Globus pallidus (tissue), 1 donor: ENCODE measurements at places on chromosomes 2 and 18.
A peak's percentile ranks its signal among the peaks of the same experiment; 100 is the strongest.

GRCh38 chr2:236665572-236666118, 96.0 kb downstream of the ACKR3 start:
- no peak for DNase-seq

DNA sequence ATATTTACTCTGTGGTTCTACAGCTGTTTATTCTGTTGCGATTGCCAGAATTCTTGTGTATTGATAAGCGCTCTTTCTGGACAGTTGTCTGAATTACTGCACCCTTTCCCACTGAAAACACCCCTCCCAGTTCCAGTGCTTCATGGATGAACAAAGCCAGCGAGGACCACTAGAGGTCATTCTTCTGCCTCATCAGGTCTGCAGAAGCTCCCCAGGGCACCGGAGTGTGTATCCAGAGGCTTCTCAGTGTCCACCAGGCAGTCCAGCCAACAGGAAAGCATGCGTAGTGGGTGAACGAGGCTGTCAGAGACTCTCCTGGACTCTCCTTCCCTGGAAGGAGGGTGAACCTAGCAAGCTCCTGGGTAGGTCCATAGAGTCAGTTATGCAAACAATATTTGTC, 40.6 kb upstream of the INHBB start:
- peak; percentile 33 for DNase-seq

DNA sequence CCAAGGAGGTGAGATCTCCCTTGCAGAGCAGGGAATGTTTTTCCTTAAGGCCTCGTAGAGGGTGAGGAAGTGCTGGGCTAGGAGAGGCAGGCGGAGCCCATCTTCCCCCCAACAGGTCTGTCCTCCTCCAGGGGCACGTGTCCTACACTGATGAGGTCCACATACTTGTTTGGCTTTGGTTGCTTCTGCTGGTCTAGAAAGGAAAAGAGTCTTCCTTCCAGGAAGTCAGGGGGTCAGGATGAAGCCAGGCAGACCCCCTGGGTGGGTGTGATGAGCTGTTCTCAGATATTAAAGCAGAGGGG, 6.0 kb downstream of the SH3BP4 start:
- no peak for DNase-seq

DNA sequence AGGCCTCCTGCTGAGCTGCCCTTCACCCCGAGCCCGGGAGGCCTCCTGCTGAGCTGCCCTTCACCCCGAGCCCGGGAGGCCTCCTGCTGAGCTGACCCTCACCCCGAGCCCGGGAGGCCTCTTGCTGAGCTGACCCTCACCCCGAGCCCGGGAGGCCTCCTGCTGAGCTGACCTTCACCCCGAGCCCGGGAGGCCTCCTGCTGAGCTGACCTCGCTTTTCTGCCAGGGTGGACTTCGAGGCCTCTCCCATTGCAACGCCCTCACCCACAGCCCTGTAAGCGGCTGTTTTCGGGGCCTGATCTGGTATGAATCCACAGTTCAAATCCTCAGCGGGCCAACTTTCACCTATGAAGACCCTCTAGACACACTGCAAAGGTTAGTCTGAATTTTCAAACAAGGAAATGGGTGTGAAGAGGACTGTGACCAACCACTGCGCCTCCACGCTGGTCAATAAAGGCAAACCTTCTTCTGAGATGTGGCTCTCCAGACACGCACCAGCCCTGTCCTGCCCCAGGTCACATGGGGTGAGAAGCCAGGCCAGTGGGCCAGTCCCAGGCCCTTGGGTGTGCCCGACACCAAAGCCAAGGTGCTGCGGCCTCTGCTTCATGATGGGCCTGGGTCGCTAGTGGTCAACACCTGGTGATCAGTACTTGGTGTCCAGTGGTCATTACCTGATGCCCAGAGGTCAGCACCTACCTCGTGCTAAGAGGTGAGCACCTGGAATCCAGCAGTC, 225.1 kb upstream of the SALL3 start:
- no peak for DNase-seq

DNA sequence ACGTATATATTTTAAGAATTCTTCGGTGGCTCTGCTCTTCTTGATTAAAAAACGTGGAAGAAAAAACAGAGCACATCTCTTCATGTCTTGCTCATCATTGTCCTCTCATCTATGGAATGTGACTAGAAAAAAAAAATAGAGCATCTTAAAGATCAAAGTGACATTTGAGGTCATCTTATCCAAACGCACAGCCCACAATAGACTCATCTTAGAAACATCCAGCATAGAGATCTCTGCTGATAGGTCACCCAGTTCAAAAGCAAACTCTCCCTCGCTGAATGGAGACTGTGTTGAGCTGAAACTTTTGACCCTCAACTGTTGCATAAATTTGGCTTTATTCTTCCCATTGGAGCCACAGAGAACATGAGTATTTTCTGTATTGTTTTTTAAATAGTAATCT, 65.2 kb downstream of the CMPK2 start:
- no peak for DNase-seq

DNA sequence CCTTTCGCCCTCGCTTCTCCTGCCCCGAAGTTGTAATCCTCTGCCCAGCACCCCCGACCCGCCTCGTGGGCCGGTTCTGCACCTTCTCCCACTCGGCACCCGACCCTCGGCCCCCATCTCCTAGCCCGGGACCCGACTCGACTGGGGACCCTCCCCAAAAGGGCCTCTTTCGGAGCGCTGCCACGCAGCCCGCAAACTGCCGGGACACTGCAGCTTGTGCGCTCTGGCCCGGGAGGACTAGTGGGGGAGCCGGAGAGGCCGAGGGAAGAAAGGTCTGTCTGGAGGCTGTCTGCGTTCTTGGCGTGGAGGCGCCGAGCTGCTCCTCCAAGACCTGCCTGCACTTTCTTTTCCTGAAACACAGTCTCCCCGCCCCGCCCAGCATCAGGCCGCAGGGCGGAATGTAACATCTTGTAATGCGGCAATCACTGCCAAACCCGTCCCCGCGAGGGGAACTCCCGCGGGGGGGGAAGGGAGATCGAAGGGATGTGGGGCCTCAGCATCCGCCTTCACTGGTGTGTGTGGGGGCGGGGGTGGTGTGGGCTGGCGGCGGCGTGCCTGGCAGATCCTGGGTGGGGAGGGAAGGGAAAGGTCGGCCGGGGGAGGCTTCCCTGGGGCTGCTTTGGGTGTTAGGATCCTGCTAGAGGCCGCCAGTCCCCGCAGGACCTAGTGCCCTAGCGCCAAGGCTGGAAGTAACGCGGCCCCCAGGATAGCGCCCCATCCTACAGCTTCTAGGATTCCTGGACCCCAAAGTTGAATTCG, 7.4 kb downstream of the DLX2 start:
- DNase-seq = no peak

DNA sequence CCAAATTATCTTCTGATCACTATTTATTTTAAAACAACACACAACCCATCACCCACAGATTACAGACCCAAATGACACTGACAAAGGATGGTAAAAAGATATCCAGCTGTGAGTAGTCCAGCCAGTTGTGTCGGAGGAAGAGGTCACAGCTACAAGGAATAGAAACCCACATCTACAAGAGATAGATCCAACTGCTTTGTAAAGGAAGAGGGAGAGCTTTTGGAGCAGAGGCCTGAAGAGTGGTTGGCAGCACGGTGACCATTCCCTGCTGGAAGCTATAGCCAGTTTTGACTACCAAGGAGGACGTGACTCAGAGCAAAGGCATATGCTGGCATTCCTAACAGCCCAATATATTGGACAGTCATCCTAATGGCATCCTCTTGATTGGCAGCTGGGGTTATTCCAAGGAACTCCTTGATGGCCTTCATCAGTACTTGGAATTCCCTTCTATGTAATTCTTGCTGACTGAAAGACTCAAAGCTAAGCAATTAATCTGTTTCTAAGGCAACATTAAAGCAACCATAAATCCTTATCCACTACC, 17.1 kb downstream of the SLC8A1 start:
- DNase-seq = no peak

DNA sequence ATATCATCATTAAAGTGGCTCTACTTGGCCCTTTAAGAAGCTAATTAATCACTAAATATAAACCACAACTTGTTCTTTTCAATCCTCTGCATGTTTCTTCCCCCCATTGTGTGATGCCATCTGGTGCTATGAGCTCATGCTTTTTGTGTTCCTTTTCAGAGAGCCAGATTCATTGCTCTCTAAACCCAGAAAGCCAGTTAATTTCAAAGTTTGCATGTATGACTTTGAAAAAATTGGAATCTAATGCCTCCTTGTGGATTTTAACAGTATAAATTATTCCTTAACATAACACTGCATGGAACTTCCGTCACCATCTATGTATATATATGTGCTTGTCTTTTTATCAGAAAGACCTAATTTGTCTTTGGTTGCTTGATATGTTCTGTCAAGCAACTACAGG, 31.1 kb downstream of the TMEM178A start:
- peak; percentile 77 for DNase-seq

- DNase-seq = no peak
Measured at GRCh38 chr2:161239326-161240109, 68.7 kb upstream of the PSMD14 start.

- DNase-seq = no peak
Measured at GRCh38 chr2:224971214-224971613, 71.1 kb downstream of the DOCK10 start.

DNA sequence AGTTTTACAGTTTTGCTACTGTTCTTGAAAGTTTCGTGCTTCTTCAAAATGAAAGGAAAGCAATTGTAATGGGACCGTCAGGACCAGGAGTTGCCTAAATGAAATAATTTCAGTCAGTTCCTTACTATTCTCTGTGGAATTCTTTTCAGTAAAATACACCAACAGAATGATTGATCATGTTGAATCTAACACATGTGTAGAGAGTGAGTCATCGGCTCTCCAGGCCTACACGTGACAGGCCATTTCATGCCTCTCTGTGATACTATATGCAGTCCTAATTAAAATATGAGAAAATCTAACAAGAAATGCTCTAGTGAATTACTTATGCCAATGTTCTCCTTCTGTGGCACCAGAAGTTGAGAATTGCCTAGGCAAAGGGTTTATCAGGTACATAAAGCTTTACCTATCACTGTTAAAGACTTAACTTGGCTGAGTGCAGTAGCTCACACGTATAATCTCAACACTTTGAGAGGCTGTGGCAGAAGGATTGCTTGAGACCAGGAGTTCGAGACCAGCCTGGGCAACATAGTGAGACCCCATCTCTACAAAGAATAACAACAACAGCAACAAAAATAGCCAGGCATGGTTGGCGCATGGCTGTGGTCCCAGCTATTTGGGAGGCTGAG, 199.4 kb downstream of the LRRTM1 start:
- no peak for DNase-seq

DNA sequence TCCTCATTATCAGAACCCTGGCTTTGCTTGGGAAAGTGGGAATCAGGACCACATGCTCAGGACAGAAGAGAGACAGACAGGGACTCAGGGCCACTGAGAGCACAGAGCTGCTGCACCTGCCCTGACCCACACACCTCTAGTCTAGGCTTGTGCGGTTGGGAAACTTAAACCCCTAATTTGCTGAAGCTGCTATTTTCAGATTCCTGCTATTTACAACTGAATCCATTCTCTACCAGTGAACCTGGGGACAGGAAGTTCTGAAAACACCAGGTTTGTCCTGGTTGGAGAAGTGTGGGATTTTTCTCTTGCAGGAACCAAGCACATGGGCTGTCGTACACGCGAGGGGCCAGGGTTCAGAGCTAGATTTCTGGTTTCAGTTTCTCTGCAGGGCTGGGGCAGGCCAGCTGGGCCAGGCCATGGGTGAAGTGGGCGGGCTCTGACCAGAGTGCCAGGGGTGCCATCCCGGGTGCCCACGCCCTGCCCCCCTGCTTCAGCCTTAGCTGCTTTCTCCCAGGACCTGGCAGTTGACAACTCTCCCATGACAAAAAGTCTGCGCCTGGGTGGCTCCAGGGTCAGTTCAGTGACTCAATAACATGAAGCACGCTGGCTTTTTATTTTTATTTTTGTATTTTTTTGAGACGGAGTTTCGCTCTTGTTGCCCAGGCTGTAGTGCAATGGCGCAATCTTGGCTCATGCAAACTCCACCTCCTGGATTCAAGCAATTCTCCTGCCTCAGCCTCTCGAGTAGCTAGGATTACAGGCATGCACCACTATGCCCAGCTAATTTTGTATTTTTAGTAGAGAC, 51.3 kb upstream of the SLC1A4 start:
- no peak for DNase-seq

GRCh38 chr2:44848026-44848425, 93.5 kb upstream of the SIX3 start:
- no peak for DNase-seq

DNA sequence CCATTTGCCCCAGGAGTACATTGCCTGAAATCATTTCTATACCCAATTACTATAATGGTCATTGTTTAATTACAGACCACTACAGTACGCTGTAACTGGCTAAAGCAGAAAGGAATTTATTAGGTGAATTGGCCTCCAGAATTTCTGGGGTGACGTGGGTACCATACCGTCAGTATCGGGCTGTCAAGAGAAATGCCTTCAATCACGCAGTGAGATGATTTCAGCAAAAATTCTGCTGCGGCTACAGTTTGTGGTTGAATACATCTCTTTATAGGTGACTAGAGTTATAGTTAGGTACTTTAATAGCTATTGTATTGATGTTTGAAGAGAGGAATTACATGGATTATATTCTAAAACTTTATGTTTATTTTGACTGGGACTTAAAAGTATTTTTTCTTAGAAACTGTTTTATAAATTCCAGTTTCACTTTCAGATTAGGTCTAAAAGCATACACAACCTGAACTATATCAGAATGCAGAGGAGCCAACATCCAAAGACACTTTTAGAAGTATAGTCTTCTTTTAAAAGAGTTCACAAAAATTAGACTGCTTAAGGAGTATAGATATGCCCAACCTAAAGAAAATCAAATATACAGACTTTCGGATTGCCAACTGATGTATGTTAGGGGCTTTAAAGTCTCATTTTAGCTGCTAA, 128.4 kb downstream of the TTC27 start:
- DNase-seq = no peak

- DNase-seq = no peak
Measured at GRCh38 chr18:8526332-8526731, 82.9 kb upstream of the RAB12 start.

GRCh38 chr2:237118561-237119155, 33.0 kb downstream of the COPS8 start:
- no peak for DNase-seq

GRCh38 chr18:49459404-49460171, 857 bp downstream of the DYM start:
- DNase-seq = no peak

DNA sequence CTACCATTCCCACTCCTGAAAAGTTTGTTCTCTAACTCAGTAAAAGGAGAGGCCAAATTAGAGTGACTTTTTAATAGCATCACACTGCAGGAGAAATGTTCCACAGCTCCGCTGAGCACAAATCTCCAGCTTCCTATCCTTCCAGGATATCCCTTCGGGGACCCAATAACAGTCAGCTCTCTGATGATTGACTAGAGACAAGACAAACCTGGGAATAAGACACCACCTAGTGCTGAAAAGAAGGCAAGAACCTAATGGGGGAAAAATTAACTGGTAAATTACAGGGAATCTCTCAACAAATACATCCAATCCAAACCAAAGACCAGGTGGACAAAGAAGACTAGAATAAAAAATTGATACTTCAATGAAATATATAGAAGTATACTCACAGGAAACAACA, 977.1 kb upstream of the SOX11 start:
- DNase-seq = no peak

- DNase-seq = peak; percentile 59
Measured at GRCh38 chr2:60581433-60582282, 28.2 kb upstream of the BCL11A start.
